HT-29 (cell line): ENCODE measurements at places on chromosomes 3 and 15.

GRCh38 chr3:146646261-146646660, 41.1 kb upstream of the PLSCR5 start:
- no peak for DNase-seq

GRCh38 chr3:47193871-47194859, 30.3 kb upstream of the SETD2 start:
- DNase-seq: no peak

- DNase-seq: no peak
Observed at GRCh38 chr15:57444877-57445513, 68.7 kb downstream of the CGNL1 start.

DNA sequence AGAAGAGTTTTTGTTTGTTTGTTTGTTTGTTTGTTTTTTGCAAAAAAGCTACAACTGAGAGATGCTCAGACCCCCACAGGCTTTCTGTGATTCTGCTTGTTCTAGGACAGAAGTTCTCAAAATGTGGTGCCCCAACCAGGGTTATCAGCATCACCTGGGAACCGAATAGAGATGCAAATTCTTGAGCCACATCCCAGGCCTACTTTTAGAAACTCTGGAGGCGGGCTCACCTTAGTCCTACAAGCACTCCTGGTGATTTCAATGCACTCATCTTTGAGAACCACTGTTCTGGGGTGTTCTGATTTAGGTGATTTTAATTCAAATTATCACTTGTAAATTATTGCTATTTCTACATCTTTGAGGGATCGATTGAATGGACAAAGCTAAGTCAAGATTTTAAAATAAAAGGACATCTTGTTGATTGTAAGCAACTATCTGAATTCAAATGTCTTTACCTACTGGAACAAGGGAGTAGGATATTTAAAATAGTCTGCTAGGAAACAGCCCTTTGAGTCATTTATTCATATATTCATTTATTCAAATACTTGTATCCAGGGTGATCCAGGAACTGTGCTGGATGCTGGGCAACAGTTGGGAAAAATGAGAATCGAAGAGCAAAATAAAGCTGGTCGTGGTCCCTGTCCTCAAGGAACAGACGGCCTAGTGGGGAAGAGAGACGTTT, 44.7 kb upstream of the CADPS start:
- no peak for DNase-seq

- no peak for DNase-seq
Observed at GRCh38 chr15:66945842-66946241, 119.6 kb upstream of the SMAD3 start.

- no peak for DNase-seq
Observed at GRCh38 chr3:131393051-131393450, 11.5 kb downstream of the NUDT16 start.

DNA sequence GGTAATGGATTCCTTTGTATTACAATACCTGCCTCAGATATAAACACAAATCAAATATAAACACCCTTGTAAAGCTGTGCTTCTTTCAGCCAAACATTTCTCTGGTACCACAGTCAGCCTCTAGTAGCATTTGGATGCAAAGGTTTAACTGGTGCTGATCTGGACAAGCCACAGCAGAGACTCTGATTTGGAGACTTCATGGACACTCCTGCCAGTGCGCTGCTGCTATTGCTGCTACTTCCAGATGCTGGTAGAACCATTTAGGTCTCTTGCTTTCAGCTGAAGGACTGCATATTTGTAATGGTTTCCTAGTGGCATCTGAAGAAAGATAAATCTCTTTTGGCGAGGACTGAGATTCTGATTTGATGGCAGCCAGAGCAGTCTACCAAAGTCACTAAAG, 36.9 kb downstream of the NCK1 start:
- no peak for DNase-seq

DNA sequence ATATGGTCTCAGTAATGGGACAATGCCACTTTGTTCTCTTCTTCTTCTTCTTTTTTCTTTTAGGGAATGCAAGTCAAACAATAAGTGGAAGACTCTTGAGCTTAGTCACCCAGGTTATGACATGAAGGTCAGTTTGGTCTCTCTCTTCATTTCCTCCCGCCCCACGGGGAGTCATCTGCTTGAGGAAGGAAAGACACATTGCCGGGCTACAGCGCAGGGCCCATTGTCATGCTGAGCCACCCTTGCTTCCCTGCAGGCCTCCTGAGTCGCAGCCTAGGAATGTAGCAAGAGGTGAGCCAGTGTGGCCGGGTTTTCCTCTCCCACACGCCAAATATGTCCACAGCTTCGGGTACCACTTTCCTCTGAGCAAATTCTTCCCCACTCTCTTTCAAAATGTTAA, 47.6 kb downstream of the RAP2B start:
- no peak for DNase-seq
